Activated T-helper 9 cell treated with anti-CD3 and anti-CD28 coated beads, Interleukin-2, amount 50 U/mL, for 16 hours (primary cell): ENCODE measurements at places on chromosomes 5 and 9.

DNA sequence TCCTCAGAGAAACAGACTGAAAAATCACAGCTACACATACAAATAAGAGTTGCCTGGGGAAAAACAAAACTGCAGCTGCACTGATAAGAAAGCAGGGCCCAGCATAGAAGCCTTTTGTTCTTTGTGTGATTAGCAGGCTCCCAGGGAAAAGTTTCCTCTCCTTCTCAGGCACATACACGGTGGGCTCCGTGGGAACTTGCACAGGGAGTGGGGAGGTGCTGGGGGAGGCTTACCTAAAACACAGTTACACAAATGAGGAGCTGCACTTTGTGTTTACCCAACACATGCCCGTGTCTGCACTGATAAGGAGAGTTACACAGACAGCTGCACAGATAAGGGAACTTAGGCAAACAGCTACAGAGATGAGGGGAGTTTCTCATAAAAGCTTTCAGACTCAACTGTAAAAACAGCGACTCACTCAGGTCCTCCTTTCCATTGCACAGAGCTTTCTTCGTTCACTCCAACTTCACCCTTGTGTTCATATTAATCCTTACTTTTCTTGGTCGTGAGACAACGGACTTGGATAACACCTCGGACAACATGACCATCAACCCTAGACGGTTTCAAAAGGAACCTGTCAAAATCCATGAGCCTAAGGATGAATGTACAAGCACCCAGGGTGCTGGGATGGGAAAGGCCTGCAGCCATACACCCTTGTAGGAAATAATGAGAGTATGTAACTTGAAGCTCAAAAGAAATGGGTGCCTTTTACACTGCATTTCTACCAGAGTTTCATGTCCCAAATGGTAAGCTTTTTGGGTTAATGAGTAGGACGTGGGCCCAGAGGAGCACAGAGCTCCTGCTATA is 50.8 kb downstream of the SERINC5 start:
- no peak for DNase-seq

- no peak for DNase-seq
Observed at GRCh38 chr9:27659571-27659970, 86.3 kb upstream of the C9orf72 start.

- no peak for DNase-seq
Observed at GRCh38 chr5:140116716-140117115, 2.8 kb downstream of the PURA start.

GRCh38 chr9:90799271-90799852 is 2.3 kb upstream of the SYK start:
- no peak for DNase-seq

DNA sequence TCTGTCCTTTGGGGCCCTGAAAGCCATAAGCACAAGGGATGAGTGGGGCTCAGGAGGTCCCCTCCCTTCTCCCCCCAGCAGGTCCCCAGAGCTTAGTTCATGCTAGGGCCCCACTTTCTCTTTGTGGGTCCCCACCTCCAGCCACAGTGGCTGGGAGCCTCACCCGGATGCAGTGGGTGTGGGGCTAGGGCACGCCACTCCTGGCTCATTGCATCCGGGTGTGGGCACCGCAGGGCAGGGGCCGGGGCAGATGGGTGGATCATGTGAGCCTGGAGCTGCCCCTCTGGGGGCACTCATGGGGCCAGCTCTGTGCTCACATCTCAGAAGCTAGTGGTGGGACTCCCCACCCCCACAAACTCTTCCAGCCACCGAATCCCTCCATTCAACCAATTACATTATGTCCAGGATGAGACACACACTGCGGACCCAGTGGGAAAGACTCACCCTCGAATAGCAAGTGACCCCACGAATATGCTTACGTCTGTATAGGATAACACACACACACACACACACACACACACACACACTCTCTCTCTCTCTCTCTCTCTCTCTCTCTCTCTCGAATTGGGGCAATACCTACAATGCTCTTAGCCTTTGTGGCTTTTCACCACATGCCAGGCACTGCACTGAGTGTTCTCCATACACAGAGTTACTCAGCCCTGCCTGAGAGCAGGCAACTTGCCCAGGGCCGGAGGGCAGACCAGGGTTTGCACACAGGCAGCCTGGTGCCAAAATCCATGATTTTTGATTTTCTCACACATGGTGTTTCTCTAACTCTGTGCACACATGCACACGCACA is 16.8 kb upstream of the PHYKPL start:
- DNase-seq, result no peak

- DNase-seq, result no peak
Observed at GRCh38 chr5:73312872-73313510, 135.6 kb downstream of the FOXD1 start.

GRCh38 chr5:6458833-6459232 is 10.2 kb downstream of the UBE2QL1 start:
- DNase-seq, result no peak

GRCh38 chr5:34455098-34455497 is 201.0 kb upstream of the RAI14 start:
- no peak for DNase-seq

GRCh38 chr5:169745441-169746146 is 108.5 kb downstream of the DOCK2 start:
- DNase-seq, result no peak

DNA sequence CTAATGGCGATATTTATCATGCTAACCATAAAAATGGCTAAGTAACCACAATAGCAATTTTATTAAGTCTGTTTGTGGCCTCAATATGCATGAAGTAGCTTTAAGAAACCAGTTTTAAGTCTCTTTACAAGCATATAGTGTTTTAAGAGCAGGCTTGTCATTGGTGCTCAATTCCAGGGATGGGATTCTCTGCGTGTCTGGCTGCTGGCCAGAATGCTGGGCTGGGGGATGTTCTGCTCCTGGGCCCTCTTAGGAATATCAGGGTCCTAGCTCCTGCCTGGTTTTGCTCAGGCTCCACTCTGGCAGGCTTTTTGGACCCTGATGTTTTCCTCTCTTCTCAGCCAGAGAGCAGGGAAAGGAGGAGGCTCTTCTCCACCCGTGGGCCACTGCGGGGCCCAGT is 127.2 kb downstream of the PDE8B start:
- no peak for DNase-seq

GRCh38 chr9:129735546-129735945 is 17.3 kb downstream of the PTGES start:
- no peak for DNase-seq

- no peak for DNase-seq
Observed at GRCh38 chr5:13566871-13567339, 377.6 kb downstream of the DNAH5 start.

GRCh38 chr5:169162407-169162806 is 138.5 kb downstream of the SLIT3 start:
- DNase-seq, result no peak

GRCh38 chr5:175765858-175766257 is 105.5 kb upstream of the CPLX2 start:
- DNase-seq, result no peak

DNA sequence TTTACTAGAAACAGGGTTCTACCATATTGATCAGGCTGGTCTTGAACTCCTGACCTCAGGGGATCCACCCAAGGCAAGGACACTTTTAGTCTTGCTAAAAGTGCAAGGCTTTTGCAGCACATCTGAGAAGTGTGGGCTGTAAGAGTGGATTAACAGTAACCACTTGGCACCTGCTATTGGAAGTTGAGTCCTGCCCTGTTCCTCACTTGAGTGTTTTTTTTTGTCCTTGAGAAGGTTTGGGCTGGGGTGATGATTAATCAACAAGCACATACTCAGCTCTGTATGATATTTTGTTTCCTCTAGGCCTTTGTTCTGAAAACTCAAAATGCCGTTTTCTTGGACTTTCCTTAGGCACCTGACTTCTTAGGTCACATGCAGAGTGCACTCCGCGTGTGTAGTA is 37.4 kb downstream of the SNX30 start:
- DNase-seq, result no peak

GRCh38 chr9:114722937-114723620 is 41.1 kb upstream of the TEX48 start:
- no peak for DNase-seq

GRCh38 chr5:60439552-60439951 is 260.4 kb downstream of the DEPDC1B start:
- no peak for DNase-seq

- DNase-seq, result no peak
Observed at GRCh38 chr5:148912714-148913398, 86.4 kb downstream of the ADRB2 start.

DNA sequence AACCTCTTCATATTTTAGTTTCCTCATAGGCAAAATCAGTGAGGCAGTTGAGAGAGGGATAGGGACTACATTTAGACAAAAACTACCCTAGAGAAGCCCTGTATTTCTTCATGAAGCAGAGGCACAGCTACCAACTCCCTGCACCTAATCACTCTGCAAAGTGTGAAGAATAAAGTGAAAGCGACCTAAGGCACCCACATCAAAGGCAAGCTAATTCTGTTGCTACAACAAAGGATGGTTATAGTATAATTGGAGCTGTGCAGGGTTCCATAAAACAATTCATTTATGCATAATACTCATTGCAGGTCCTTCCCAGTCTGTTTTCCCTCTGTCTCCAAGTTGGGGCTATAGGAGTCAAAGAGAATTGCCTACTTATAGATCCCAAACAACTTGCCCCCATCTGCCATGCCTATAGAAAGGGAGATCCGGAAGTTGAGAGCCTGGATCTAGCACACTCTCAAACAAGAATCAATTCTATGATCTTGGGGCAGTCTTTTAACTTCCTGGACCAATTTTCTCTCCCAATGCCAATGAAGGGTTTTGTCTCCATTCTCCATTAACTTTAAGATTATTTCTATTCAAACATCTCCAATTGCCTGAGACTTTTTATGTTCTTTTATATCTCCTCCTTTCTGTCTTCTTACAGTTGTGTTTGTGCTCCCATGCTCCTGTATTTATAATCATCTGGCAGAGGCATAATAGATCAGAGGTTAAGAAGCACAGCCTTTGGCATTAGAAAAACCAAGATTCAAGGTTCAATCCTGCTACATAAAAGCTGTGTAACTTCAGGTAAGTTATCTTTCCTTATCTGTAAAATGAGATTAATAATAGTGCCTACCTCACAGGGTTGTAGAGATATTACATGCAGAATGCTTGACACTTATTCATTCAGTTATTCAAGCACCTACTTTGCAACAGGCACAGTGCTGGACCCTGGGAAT is 56.0 kb upstream of the PTGER4 start:
- DNase-seq, result no peak

DNA sequence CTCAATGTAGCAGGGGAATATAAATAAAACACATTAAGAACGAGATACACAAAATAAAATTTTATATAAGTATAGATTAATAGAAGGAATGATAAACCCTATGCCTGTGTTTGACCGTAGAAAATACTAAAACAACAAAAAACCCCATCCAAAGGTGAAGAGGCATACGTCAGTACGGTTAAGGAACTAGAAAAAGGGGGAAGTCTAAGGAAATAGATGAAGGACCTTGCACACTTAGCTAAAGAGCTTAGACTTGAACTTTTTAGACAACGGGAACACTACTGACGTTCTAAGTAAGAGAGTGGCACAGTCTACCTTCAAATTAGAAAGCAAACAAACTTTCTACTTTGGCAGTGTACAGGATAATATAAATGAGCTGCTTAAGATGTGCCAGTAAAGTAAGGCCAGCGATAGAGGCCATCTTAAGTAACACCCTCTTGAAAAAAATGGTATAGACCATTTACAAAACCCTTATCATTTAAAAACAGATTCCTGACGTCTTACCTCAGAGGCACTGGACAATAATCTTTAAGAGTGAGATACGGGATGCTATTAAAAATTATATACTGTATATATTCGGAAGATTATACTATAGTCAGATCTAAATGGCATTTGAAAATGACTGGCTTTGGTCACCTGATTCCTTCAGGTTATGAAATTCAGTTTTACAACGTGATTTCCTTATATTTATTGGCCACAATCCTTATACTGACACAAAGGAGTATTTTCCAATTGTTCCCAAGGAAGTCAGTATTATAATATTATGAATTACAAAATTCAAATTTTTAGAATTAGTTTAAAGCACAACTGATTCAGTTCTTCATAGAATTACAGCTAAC is 8.5 kb downstream of the PANK3 start:
- DNase-seq, result no peak

DNA sequence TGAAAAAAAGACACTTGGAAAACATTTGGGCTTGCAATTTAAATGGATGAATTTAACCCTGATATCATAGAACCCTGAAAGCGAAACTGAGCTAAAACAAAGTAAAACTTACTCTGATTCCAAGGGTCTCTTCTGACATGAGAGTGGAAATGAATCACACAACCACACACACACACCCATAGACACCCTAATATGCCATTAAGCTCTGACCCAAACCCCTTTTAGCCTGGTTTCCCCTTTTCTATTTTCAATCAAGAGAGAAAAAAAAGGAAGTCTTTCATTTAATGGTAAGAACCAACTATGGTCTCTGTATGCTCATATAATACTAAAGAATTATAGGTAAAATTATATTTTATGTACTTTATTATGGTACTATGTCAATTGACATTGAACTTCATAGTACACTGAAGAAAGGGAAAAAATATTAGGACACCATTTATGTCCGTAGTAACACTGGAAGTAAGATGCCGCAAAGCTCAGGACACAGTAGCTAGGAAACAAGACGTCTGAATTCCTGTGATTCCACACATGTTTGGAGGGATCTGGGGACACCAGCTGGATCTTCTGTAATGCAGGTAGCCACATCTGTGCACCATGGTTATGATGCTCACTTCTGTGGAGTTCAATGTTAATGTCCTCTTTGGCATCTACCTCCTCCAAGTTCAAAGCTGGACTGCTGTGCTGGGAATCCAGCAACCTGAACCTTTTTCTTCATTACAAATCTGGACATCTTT is 95.8 kb downstream of the PCSK1 start:
- DNase-seq, result no peak

GRCh38 chr9:73172901-73173215 is 21.2 kb downstream of the ANXA1 start:
- no peak for DNase-seq

GRCh38 chr9:10678790-10679189 is 66.0 kb upstream of the PTPRD start:
- no peak for DNase-seq

DNA sequence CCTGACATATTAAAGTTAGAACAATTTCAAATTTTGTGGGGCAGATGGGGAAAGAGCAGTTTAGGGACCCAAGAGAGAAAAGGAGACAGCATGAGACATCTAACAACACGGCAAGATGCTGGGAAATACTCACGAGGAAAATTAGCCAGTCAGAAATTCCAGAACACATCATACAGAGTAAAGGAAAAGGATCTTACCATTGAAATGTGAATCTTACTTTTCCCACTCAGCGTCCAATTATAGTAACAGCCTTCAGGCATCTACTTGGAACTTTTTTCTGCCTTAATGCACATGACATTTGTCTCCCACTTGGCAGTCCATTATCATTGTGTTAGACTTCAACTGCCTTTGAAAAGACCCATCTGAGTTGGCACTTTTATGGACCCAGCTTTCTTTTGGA is 189.7 kb upstream of the SLC27A6 start:
- no peak for DNase-seq
